ENCODE measurements at places on chromosomes 1 and 21.
A peak's percentile ranks its signal among the peaks of the same experiment; 100 is the strongest.

DNA sequence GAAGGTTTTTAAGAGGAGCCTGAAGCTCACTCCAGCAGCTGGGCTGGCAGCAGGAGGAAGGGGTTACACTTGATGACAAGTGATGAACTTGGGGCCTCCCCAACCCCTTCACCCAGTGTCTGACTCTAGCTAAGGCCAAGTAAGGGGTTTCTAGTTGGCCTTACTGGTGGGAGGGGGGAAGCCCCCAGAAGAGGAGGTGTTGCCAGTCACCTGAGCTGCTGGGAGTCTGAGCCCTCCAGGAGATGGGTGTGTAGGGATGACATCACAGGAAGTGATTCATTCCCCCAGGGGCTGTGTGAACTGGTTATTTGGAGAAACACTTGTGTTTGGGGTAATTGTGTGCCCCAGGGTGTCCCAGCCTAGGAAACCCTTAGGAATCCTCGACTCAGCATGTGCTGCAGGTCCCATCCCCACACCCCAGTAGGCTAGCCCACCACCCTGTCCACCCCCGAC, 3.1 kb downstream of the PADI1 start:
- no peak for DNase-seq

GRCh38 chr1:56569661-56570060, 9.7 kb downstream of the PLPP3 start:
- DNase-seq: no peak

DNA sequence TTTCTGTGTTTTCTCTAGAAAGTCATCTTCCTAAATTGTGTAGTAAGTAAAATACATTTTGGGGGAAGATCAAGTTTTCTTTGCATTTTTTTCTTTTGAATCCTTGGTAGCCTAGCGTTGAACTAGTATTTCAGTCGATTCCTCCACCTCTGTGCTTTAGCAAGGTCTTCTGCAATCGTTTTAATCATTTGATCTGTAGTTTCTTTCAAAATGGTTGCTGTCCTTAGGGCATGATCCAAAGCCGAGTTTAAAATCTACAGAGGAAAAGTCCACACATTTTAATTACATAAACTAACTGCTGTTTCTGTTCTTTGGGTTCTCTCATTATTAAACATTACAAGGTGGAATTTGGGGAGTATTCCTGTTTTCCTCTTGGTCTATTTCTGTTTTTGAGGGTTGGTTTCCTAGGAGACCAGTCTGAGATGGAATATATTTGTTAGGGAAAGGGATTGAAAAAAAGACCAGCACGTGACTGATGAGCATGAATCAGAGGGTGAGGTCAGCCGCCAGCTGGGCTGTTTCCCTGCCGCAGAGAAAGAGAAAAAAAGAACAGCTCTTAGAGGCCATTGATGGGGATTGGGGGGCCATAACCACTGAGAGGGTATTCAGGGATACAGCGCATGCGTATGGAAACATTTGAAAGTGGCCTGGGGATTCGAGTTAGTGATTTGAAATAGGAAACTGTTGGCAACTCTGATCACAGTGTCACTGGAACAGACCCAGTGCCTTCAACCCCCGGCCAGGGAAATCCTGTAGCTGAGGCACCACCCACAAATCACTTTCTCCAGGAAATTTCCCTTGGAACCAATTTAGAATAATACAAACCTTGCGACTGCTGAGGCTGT, 40.6 kb downstream of the AKNAD1 start:
- DNase-seq: peak; percentile 78

DNA sequence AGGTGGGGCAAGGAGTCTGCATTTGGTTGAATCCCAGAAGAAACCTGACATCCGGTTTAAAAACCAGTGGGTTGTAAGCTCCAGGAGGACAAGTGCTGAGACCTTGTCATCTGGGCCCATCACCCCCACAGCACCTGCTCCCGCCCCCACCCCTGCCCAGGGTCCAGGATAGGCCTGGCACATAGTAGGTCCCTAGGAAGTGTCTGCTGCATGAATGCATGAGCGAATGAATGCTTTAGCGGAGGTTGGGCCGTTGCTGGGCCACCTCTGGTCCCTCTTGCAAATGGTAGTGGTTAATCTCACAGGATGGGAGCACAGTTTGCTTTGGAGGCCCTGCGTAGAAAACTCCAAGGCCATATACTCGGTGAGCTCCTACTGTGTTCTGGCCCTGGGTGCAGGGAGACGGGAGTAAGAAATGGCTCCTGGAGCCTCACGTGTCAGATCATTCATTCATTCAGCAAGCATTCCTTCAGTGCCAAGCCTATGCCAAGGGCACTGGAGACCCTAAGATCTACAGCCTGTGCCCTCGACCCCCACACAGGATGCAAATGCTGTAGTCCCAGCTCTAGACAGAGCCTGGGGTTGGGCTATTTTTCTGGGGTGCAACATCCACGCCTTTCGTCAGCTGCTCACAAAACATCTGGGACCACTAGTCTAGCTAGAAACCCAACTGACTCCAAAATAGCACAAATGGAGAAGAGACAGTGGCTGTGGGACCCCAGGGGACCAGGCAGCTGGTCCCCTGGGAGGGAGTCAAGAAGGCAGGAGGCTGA, 28.9 kb downstream of the EPHA2 start:
- peak; percentile 33 for DNase-seq

All from left ventricle myocardium superior (tissue), 1 donor.